NCI-H2107 (cell line): ENCODE measurements at places on chromosomes 1 and 21.

DNA sequence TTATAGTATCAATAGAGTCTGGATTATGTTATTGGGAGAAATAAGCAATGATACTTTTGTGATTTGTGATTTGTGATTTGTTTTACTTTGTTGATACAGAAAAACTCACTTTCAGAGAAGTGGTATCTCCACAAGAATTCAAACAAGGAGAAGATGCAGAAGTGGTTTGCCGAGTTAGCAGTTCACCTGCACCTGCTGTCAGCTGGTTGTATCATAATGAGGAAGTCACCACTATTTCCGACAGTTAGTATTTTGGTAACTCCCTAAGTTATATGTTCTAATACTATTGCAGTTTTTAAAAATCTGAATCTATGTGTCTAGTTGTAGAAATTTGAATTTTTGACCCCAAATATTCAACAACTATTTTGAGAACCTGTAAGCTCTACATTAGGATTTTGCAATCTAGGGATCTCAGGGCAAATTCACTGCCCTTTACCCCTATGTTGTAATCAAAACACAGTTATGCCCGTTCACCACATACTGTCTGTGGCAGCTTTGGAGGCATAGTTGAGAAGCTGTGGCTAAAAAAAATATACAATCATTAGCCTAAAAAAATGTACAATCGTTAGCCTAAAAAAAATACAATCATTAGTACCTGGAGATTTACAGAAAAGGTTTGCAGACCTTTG lies 288.1 kb downstream of the NCAM2 start:
- DNase-seq: no peak

DNA sequence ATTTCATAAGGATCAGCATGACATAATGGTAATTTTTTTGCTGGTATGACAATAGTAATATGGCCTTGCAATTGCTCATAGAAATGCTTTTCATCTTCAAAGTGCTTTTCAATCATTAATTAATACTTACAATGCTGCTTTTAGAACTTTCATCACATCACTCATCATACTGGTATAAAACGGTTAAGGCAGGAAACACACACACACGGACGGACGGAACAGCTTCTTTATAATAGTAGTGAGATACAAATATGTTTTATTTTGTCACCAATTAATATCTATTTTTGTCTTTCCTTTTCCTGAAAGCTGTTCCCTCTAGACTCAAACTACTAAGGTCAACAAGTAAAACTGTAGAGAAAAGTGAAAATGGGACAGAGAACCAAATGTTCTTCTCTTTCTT lies 353.9 kb upstream of the PKN2 start:
- DNase-seq: no peak

DNA sequence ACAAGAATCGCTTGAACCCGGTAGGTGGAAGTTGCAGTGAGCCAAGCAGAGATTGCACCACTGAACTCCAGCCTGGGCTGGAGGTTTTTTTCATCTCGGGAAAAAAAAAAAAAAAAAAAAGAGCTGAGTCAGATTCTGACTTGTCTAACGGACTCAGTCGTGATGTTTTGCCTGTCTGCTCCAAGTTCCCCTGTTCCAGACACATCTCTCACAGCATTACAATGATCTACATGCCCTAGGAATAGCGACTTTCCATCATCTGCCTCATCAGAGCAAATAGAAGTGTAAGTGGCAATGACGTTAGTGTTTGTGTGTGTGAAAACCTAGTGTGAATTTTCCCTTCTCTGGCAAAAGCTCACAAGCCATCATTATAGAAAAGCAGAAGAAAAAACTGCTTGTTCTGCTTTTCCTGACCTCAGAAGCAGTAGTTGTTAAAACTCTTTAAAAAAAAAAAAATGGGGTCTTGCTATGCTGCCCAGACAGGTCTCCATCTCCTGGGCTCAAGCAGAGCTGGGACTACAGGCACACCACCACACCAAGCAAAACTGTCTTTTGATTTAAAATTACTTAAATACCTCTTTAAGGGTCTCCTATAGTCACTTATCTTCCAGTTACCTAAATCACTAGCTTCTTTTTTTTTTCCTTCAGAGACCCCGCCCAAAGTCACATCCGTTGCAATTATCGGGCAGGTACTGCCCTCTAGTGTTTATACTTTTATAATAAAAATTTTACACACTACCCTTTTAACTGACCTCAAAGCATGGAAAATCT lies 37.3 kb downstream of the PLEKHO1 start:
- no peak for DNase-seq

- DNase-seq: no peak
Measured at GRCh38 chr1:212685429-212685828, 14.2 kb downstream of the BATF3 start.

- no peak for DNase-seq
Measured at GRCh38 chr1:173356191-173356762, 120.9 kb upstream of the PRDX6 start.

DNA sequence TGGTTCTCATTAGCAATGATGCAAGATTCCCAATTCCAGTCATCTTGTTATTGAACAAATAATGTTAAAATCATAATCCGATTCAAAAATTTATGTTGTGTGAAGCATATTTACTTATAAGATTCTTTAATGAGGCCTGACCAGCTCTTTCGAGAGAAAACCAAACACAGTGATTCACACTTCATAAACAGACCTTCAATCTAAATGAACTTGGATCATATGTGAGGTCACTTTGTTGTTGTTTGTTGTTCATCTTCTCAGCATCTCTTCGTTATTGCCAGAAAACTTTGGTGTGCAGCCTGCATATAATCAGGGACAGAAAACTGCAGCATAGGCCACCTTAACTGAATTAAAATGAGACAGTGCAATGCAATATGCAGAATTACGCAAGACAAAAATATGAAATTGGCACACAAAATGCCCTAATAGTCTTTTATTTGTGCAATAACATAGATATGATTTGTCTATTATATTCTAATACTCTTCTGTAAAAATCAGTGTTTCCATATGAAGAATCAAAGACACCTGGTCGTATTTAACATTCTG lies 30.1 kb downstream of the NCAM2 start:
- DNase-seq: no peak

DNA sequence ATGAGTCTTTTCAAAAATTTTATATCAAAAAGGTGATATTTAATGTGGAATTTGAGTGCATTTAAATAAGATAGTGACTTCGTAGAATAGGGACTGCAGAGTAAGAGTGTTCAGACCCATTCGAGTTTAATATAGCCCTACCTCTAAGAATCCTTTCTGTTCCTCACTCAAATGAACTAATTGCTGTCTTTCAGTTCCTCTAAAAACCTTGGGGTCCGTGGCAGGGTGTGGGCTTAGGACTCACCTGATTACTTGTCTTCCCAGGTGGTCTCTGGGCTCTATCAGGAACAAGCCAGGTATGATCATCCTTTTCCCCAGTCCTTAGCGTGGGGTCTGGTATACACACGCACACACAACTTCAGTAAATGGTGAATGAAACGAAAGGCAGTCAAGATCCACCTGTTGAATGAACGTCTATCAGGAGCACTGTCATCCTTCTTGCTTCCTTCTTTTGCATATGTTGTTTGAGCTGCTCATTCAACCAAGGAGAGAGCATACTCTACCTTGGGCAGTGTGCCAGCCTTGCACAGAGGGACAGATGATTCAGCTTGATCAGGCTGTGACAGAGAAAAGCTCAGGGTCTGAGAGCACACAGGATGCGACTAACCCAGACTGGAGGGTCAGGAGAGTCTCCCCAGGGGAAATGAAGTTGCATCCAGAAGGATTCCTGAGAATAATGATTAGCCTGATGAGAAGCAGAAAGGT lies 1.2 kb upstream of the RNF11 start:
- peak; percentile 90 for DNase-seq

GRCh38 chr1:199020051-199020450 lies 381.2 kb downstream of the PTPRC start:
- DNase-seq: no peak

DNA sequence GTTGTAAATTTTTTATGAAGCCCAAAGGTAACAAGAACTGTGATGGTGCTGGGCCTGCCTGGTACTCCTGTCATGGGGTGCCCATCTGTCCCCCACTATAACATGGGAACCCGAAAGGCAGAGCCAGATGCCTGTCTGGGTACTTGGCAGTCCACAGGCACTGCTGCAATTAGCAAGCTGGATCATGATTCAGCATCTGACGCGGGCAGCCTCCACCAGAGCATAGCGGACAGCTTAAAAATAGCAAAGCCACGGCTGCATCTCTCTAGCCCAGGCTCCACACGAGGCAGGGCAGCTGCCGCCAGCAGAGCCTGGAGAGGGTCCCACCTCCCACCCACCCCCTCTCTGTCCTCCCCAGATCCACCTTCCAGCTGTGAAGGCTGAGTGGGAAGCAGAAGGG lies 22.9 kb downstream of the SUSD4 start:
- no peak for DNase-seq

DNA sequence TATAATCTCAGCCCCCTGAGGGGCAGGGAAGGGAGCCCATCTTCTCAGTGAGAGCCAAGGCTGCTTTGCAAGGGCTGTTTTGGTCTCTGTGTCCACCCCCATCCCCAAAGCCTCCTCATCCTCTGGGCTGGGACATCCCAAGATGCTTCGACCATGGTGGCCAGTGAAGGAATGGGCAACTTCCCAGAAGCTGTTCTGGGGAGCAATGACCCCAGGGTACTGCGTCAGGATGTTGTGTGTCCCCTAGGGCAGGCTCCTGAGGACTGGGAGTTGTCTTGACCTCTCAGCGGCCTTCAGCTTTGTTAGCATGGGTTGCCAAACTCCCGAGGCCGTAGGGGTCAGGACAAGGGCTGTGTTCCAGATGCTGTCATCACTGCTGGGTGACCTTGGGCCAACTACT lies 238.4 kb upstream of the POU3F1 start:
- no peak for DNase-seq

- no peak for DNase-seq
Measured at GRCh38 chr21:21714426-21714825, 716.2 kb downstream of the NCAM2 start.

DNA sequence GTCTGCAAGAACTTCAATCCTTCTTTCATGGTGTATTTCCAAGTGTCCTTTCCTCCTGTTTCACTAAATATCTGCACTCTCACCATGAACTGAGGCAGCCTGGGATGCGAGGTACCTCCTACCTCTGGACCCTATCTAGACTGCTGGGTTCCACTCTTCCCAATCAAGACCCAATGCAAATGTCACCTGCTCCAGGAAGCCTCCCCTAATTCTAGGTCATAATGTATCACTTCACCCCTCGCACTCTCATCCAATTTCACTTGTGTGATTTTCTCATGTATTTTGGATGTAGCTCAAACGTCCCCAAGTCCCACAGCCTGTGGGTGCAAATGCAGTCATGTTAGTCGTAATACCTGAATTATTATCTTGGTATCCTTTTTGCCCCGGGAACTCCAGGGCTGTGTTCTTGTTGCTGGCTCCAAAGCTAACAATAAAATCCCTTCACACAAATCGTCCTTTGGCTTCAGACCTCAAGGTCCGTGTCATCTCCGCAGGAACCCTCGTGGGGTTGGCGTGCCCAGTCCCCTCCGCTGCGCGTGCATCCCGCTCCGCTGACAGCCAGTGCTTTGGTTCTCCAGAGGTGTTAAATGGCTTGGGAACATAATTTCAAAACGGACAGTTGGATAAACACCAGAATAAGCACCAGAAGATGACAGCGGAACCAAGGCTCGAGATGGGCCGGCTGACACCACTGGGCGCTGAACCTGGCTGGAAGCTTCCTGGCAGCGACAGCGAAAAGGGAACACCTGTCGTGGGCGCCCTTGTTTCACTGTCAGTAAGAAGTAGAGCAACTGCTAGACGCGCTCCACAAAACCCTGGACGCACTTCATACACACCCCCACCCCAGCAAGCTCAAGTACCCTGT lies 1.0 kb upstream of the BACH1 start:
- no peak for DNase-seq

DNA sequence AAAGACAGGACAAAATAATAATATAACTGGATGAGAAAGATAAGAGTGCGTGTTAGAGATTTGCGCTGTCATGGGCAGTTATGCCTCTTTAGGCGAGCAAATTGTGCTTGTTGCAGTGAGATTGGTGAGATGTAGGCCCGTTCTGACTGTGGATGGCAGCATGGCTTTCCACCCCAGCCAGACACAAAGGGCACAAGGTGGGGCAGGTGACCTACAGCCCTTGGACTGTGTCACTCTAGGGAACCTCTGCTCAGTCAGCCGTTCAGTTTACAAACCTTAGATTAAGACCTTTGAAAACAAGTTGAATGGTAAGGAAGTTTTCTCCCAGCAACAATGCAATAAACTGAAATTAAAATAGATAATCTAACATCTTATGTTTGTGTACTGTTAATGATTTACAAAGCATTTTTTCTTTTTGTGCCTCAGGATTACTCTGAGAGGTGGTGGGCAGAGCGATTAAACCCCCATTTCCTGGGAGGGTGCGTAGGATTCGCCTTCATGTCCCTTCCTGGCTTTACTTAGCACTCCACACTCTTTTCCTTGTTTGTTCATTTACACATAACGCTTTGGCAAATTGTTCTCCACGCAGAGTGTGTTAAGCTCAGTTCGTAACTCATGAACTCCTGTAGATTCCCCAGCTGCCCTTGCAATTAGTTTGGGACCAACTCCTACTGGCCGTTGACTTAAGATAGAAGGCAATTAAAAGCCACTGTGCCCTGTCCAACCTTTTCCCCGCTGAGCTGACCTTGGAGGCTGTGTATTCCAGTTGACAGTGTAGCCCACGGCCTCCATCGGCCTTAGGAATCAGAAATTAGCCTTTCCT lies 58.1 kb upstream of the IGSF5 start:
- DNase-seq: no peak

GRCh38 chr1:183901748-183902330 lies 96.9 kb downstream of the RGL1 start:
- DNase-seq: no peak

GRCh38 chr1:4178501-4179113 lies 278.5 kb upstream of the C1orf174 start:
- DNase-seq: no peak

DNA sequence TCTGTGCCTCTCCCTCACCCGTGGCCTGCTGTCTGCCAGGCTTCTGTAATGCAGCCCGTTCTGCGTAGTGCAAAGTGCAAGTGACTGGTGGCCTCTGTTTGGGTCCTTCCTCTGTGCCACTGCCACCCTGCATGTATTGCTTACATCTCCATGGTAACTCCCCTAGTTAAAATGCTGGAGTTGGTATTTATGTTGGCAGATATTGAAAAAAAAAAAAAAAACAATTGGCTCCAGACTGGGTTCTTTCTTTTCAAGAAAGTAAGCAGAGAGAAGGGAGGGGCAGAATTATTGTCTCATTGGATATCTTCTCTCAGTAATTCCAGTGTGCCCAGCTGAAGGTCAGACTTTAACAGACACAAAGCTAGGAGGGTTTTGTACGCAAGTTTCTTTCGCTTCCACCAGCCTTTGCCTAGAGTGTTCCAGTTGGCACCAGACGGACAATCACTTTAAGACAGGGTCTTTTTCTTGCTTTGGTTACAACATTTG lies 242.3 kb downstream of the PBX1 start:
- no peak for DNase-seq
